ENCODE measurements at places on chromosomes 12 and 14. TPM values are rescaled to one million over a fixed set of nuclear protein-coding genes. Genes with fewer than 3 reads are reported as not detected.

FSCB gene
- total RNA-seq = not detected

RAN gene
- 105 TPM for total RNA-seq

TMEM30B gene
- 42.0 TPM for total RNA-seq

CEP128 gene
- 30.4 TPM for total RNA-seq

TPH2 gene
- total RNA-seq = not detected

TCTN1 gene
- total RNA-seq = 18.9 TPM

HPD gene
- 1.4 TPM for total RNA-seq

TAC3 gene
- not detected for total RNA-seq

DNA sequence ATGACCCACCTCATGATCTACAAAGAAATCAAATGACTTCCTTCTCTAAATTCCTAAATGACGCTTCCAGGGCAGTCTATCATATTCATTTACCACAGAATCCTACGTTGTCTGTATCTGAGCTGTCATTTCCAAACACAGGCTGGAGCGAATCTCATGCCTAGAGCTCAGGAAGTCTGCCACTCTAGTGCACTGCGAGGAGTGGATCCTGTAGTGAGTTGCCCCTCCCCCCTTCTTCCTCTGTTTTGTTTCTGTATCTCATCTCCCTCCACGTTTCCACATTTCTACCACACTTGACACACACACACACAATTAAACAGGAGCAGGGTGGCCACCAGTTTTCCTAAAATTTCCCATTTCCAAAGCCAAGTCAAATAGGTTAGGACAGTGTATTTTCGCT lies 415.4 kb upstream of the PRICKLE1 start:
- DNase-seq = no peak

- no peak for DNase-seq
These were observed 96.4 kb downstream of the EFCAB11 start for GRCh38 chr14:89858089-89858488.

DNA sequence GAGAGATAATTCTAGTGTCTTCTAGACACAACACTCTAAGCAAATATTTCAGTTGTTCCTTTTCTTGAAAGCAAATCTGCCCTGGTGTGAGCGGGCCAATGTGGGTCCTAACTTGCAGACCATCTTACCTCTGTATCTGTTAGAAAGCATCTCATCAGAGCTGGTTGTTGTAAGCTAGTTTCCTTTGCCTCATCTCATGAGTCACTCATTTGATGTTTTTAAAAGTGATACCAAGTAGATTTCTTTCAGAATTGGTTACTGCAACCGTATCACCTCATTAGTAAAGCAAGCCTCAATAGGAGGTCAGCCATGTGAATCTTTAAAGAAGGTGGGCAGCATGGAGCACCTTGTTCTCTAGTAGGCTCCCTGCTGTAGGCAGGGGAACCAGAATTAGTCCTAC lies 78.6 kb downstream of the DAAM1 start:
- DNase-seq = no peak

GRCh38 chr14:51006781-51007211 lies 62.5 kb upstream of the PYGL start:
- DNase-seq = no peak

- no peak for DNase-seq
These were observed 35.7 kb downstream of the LRFN5 start for GRCh38 chr14:41642367-41642766.

DNA sequence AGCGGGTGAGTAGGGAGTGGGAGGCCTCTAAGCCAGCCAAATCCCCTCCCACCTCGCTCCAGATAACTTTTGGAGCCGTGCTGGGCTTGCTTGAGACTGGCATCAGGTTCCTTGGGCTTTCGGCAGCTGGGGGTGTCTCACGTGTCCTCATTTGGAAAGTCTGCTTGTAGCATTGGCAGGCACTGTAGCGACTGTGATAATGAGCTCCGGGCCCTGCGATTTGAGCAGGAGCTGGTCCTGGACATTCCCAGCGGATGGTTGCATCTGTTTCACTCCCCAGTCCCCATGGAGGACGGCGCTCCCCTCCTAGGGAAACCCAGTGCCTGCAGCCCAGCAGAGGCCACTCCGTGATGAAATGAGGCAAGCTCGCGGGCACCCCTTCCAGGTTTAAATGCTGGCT lies 49.4 kb downstream of the DGLUCY start:
- no peak for DNase-seq

DNA sequence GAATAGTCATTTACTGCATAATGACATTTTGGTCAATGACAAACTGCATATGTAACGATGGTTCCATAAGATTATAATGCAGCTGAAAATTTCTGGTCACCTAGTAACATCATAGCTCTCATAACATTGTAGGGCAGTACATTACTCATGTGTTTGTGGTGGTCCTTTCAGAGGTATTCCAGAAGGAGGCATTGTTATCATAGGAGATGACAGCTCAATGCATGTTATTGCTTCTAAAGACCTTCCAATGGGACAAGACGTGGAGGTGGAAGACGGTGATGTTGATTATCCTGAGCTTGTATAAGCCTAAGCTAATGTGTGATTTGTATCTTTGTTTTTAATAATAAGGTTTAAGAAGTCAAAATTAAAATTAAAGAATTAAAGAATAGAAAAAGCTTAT lies 43.8 kb upstream of the TSPAN11 start:
- no peak for DNase-seq

GRCh38 chr12:27682534-27682933 lies 13.7 kb upstream of the REP15 start:
- no peak for DNase-seq

DNA sequence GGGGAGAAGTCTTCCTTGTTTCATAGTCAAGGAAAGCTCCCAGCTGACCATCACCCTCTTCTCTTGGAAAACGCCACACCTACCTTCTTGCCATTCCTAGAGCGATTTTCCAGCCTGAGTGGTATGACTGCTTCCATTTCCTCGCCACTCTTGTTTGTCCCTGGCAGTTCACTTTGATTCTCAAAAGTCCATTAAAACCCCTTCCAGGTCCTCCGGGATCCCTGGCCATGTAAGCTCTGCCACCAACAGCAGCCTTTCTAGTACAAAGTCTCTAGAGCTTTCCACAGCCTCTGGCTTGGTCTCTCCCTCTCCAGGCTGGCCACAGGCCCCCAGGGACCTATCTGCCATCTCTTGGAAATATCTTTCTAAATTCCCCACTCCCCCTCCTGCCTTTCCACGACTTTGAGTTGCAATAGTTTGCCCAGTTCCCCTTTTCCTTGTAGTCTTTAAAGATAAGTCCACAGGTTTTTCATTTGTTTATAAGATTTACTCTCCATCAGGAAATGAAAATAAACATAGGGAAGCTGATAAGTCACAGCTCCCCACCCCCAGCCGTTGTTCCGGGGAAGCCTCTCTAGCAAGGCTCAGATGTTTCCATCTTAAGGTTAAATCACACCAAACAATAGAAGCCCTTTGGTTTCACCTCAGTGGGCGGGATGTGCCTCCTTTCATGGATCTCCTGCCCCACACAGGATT lies 42.9 kb upstream of the SINHCAF start:
- DNase-seq = no peak

GRCh38 chr14:92686411-92686899 lies 62.0 kb downstream of the LGMN start:
- DNase-seq = no peak

DNA sequence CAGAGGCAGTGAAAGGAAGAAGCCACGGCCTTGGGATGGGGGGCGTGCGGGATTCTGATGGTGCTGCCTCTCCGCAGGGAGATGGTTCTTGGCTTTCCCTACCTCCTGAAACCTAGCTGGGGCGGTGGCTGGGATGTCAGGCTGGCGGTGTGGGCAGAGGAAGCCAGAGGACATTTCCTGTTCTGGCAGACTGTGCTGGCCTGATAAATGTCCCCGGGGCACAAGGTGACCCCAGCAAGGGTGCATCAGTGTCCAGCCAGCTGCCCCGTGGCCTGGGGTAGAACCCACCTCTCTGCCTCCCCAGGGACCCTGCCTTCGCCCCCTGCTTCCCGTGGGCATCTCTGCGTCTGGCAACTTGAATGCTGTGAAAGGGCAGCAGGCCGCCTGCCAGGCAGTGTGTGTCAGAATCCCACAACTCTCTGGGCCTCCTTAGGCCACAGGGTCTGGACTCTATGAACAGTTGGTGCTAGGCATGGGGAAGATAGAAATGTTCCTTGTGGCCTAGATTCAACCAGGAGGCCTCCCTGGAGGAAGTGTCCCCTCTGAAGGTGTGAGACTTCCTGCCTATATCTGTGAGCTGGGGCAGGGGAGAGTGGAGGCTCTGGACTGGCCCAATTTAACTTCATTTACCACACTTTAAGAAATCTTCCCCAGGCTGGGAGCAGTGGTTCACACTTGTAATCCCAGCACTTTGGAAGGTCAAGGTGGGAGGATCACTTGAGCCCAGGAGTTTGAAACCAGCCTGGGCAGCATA lies 4.9 kb downstream of the SH2B3 start:
- DNase-seq = no peak

DNA sequence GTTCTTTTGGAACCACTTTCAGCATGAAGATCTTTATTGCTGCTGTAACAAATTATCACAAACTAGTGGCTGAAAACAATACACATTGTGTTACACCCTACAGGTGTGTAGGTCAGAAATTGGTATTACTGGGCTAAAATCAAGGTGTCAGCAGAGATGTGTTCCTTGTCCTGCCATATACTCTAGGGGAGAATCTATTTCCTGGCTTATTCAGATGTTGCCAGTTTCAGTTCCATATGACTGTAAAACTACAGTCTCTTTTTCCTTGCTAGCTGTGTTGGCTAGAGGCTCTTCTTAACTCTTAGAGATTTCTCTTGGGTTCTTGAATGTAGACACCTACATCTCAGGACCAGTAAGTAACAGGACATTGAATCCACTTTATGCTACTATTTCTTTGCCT lies 215.6 kb upstream of the PPFIA2 start:
- DNase-seq = no peak

DNA sequence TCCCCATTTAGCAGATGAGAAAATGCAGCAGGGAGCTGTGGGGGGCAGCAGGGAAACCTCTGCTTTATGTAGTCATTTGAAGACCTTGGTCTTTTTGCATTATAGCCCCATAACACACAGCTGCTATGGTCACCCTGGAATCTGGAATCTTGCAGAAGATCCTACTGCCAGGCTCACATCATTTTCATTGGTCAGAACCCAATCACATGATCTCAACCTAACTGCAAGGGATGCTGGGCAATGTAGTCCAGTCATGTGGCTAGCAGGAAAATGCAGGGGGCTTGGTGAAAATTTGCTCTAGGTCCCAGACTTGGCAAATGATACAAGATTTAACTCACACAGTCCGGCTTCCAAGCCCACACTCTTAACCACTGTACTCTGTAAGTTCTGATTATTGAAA lies 1028.7 kb downstream of the AACS start:
- DNase-seq = no peak

- no peak for DNase-seq
These were observed 21.3 kb upstream of the LDHB start for GRCh38 chr12:21678959-21679358.

DNA sequence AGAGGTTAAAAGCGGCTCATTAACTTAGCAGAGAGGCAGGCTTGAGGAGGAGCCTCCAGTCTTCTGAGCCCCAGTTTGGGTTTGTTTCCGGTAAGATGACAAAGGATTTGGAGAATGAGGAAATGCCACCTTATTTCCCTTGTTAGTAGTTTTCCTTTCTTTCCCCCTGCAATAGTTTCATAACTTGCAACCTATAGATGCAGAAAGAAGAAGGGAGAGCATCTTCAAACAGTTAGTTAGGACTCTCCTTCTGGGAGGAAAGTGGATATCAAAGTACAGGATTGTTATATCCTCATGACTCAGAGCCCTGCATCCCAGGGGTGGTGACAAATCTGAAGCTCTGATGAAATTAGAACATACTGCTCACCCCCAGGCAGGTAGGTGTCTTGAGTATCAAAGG lies 180.7 kb upstream of the SLC38A2 start:
- DNase-seq = no peak

DNA sequence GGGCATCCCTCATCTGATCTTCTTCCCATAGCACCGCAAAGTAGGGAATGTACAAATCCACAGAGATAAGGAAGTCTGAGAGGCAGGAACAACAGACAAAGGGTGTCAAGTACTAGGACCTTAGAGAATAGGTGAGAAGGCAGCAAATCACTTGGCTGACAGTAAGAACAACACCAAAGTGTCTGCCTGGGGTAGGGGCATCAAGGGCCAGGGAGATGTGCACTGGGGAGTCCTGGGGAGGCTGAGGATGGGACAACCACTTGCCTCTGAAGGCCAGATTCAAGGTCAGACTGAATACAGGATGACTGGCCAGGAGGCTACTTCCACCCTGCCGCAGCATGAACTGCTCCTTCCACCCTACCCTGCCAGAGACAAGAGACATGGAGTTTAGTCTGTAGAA lies 1040.8 kb downstream of the BCL11B start:
- no peak for DNase-seq

DNA sequence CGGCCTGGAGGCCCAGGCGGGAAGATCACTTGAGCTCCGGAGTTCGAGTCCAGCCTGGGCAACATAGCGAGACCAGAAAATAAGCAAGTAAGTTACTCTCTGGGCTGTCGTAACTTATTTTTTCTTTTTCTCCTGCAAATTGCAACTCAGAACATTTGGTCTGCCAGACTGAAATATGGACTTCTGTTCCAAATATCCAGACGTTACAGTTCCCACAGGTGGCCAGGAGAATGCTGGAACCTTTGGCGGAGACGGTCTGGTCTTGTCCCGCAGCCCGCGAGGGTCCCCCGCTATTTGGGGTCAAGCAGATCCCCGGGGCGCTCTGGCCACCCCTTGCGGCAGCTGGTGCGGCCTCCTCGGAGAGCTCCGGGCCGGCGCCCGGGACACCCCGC lies 488 bp upstream of the PLEKHH1 start:
- DNase-seq = no peak

GRCh38 chr12:81095501-81096232 lies 17.8 kb downstream of the ACSS3 start:
- no peak for DNase-seq

DNA sequence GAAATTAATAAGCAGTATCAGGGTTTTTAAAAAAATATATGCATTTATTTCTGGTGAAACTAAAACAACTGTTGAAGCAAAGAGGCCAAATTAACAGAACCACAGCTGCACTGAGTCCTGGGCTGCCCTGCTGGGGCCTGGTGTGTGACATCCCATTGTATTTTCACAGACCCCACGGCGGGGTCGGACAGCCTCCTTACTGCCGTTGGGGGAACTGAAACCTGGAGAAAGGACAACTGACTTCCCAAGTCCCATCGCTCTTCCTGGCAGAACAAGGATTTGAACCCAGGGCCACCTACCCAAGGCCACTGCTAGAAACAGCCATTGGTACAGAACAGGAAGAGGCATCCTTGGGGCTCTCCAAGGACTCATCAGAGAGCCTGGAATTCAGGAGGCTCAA lies 114.8 kb upstream of the SFSWAP start:
- no peak for DNase-seq

Measured in suprapubic skin (tissue), 4 donors.